ENCODE measurements at places on chromosomes 11 and 22.

DNA sequence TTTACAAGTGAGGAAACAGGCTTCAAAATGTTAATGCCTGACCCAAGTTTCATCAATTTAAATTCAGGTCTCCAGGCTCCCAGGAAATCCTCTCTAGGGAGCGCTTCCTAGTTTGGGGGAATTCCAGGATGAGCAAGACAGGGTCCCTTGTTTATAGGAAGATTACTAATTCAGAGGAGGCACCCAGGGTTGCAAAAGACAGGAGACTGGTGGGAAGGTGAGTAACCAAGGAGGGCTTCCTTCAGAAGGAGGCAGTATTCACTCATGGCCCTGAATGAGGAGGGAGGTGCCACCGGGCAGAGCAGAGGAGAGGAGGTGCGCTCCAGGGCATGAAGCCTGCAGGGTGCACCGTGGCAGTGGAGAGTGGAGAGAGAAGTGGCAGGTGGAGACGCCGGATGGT is 1.6 kb downstream of the TMEM132A start:
- DNase-seq, result no peak

DNA sequence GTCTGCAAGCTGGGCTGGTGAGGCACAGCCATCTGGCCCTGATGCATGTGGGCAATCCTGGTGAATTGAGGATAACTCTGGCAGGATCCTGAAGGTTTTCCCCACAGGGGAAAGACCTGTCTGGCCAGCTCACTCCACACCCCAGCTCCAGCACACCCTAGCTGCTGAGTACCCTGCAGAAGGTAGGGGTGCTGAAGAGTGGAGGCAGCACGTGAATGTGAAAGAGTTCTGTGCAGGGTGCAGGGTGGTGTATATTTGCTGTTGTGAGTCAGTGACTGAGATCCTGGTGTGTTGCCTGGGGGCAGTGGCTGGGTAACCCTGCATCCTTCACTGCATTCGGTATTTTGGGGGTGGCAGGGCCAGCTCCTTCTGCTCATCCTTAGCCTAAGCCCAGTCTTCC is 22.4 kb downstream of the DGAT2 start:
- no peak for DNase-seq

- peak; percentile 76 for DNase-seq
Observed at GRCh38 chr11:125164422-125165110, at the start of gene PKNOX2. PKNOX2 (plus strand) TSS chr11:125164751; CDS start chr11:125351306, 186,555 bp downstream.

GRCh38 chr11:62394825-62395538 is 23.9 kb upstream of the SCGB1A1 start:
- peak; percentile 41 for DNase-seq

DNA sequence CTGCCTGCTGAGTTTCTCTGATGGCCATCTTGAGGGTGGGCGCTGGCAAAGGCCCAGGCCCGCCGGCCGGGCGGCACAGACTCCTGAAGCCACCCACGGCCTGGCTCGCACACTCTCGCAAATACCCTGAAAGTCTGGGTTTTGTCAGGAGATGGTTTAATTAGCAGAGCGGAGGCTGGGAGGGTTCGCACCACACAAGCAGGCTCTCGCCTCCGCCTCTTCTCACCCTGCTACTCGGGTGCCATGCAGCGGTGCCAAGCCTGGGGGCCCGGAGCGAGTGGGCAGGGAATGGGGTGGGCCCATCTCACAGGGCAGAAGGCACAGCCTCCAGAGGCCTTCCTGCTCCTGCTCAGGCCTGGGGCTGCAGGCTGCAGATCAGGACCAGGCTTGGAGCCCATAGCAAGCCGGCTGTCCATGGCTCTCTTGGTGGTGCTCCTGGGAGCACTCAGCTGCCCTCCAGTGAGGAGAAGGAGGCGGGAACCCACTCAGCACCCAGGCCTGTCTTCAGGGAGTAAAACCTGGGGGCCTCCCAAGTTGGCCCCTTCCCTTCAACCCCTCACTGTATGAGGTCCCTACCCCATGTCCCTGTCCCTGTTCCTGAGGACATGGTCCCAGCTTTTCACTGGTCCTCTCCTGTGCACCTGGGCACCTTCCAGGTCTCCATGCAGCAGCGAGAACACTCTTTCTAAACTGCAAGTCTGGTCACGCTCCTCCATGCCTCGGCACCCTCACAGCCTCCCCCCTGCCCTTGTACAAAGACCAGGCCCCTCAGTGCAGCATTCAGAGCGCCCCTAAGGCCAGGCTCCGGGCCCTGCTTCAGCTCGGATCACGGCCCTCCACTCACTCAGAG is 62.0 kb downstream of the FLRT1 start:
- DNase-seq, result no peak

DNA sequence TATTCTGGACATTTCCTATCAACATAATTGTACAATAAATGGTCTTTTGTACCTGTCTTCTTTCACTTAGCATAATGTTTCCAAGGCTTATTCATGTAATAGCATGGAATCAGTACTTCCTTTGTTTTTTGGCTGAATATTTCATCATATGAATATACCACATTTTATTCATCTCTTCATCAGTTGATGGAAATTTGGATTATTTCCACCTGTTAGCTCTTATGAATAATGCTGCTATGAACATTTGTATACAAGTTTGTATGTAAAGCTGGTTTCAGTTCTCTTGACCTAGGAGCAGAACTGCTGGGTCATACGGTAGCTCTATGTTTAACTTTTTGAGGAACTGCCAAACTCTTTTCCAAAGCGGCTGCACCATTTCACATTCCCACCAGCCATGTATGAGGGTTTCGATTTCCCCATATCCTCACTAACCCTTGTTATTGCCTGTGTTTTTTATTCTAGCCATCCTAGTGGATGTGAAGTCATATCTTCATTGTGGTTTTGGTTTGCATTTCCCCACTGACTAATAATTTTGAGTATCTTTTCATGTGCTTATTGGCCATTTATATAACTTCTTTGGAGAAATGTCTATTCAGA is 20.9 kb downstream of the EXT2 start:
- DNase-seq, result no peak

- no peak for DNase-seq
Observed at GRCh38 chr11:64235437-64236161, 1.2 kb downstream of the VEGFB start.

GRCh38 chr11:2752204-2752770 is 52.5 kb upstream of the KCNQ1OT1 start:
- no peak for DNase-seq

- DNase-seq, result no peak
Observed at GRCh38 chr11:3188496-3189195, 23.5 kb upstream of the OSBPL5 start.

GRCh38 chr22:19836512-19836911 is 18.2 kb downstream of the GNB1L start:
- no peak for DNase-seq

DNA sequence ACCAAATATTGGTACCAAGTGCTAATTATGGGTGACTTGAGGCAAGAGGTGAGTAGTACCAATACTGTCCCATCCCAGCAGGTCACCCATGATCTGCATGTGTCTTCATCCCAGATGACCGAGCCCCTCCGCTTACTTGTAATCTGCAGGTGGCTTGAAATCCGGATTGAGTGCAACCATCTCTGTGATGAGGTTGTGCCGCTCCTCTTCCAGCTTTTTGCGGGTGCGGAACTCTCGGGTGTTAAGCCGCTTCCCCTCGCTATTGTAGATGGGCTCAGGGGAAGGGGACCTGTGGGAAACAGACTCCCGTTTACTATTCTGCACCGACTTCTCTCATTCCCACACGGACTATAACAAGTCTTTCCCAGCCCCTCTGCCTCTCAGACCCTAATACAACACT is 8.2 kb downstream of the SF1 start:
- DNase-seq, result no peak

- no peak for DNase-seq
Observed at GRCh38 chr11:120546312-120547205, 35.0 kb downstream of the GRIK4 start.
